Jurkat, Clone E6-1 (cell line): ENCODE measurements at places on chromosomes 12 and 14.

- peak; percentile 76 for DNase-seq
Observed at GRCh38 chr12:56338308-56339157, at the start of gene IL23A. TSS of gene IL23A (plus strand) at chr12:56338884. CDS start at chr12:56339045, 161 bp downstream.

DNA sequence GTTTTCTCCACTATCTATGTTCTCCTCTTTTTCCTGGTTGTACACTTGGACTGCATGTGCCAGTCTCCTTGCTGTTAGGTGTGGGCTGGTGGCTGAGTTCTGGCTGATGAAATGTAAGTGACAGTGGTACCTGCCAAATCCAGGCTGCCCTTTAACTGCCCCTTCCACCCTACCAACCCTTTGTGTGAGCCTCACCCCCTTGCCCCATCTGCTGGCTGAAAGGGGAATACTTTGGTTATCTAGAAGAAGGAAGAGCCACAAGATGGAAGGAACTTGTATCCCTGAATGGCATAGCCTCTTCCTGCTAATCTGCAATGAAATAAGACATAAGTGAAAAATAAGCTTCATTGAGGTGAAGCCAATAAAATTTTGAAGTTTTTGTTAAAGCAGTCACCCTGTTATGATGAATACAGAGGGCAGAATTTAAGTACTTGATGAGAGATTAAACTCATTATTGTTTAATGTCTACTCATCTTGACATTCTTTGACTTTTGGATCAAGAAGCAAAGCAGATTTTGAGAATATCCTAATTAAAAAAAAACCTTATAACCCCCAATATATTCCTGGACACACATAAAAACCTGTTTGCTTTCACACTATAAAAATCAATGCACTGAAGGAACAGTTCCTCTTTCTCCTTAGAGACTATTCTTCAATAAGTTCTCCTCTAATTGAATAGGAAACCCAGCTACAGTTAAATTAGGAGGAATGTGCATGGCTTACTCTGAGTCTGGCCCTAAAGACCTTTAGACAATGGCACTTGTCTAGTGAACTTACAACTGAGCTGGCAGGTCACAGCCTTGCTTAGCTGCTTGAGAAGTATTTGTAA, 262.6 kb upstream of the BTG1 start:
- peak; percentile 39 for DNase-seq

DNA sequence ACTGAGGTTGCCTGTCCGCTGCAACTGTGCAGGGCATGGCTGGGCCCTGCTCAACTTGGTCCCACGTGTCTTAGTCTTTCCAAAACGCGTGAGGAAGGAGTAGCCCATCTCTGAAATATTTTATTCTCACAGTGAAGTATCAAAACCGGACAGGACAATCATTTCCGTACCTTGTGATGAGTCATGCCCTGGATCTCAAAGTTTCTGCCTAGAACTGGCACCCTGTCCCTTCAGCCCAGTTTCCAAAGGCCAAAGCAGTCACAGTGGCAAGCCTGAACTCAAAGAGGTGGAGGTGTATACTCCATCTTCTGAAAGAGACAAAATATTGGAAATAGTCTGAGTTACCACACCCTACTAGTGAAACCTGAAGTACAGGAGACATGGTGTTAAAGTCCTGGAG, 28.5 kb upstream of the SRGAP1 start:
- DNase-seq: no peak

GRCh38 chr14:98470663-98471062, 801.3 kb downstream of the BCL11B start:
- no peak for DNase-seq
